ENCODE measurements at places on chromosomes 4 and X. TPM values are rescaled to one million over a fixed set of nuclear protein-coding genes. Genes with fewer than 3 reads are reported as not detected.

- no peak overlapping the region for H3K27ac ChIP-seq
- no peak overlapping the region for H3K4me3 ChIP-seq
- no peaks in the 10 kb centered on the region for H3K27me3 ChIP-seq
- DNase-seq = no peak
- peaks cover 5% of the 10 kb centered on the region for H3K36me3 ChIP-seq
These were observed 4.0 kb upstream of the AASDH start for GRCh38 chr4:56391270-56391669.

PAGE1 gene
- 0.69 TPM for total RNA-seq

KCTD8 gene
- not detected for total RNA-seq

DNA sequence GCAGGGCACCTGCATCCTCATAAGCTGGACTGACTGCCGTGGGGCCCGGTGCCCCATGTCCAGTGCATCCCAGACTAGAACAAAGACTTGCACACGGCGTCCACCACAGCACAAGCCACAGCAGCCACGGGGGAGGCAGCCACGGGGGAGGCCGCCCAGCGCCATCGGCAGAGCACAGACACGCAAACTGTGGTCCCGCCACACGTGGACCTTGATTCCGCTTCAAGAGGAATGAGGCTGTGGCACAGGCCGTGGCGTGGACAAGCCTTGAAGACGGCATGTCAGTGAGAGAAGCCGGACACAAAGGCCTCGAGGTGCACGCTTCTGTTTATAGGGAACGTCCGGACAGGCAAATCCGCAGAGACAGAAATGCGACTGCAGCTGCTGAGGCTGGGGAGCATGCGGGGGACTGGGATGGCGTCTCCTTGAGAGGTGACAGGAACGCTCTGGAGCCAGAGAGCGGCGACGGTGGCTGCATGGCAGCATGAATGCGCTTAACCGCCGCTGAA lies 10.1 kb upstream of the CPLX1 start:
- no peak overlapping the region for H3K4me3 ChIP-seq
- H3K27me3 ChIP-seq = peaks cover 21% of the 10 kb centered on the region
- DNase-seq = no peak
- H3K36me3 ChIP-seq = no peaks in the 10 kb centered on the region
- H3K4me1 ChIP-seq = peaks cover 15% of the 10 kb centered on the region

GRCh38 chrX:153818571-153819383 lies 11.6 kb downstream of the PDZD4 start:
- H3K4me3 ChIP-seq = peak overlapping the region; percentile 55
- H3K27me3 ChIP-seq = peaks cover 4% of the 10 kb centered on the region
- no peak overlapping the region for H3K27ac ChIP-seq
- no peaks in the 10 kb centered on the region for H3K36me3 ChIP-seq
- H3K4me1 ChIP-seq = 0 out of 2 replicates have a peak, but pooled peaks cover 6% of the 10 kb centered on the region

ETNPPL gene
- 6.0 TPM for total RNA-seq

DNA sequence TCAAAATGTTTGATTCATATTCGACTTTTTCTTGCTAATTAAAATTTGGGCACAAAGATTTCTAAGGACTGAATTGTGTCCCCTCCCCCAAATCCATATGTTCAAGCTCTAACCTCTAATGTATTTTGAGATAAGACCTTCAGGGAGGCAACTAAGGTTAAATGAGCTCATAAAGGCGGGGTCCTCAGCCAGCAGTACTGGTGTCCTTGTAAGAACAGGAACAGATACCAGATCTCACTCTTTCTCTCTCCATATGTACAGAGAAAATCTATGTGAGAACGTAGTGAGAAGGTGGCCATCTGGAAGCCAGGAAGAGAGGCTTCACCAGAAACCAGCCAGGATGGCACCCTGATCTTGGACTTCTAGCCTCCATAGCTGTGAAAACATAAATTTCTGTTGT lies 116.9 kb downstream of the VEGFC start:
- no peaks in the 10 kb centered on the region for H3K4me1 ChIP-seq
- no peak overlapping the region for H3K4me3 ChIP-seq
- DNase-seq = no peak

DNA sequence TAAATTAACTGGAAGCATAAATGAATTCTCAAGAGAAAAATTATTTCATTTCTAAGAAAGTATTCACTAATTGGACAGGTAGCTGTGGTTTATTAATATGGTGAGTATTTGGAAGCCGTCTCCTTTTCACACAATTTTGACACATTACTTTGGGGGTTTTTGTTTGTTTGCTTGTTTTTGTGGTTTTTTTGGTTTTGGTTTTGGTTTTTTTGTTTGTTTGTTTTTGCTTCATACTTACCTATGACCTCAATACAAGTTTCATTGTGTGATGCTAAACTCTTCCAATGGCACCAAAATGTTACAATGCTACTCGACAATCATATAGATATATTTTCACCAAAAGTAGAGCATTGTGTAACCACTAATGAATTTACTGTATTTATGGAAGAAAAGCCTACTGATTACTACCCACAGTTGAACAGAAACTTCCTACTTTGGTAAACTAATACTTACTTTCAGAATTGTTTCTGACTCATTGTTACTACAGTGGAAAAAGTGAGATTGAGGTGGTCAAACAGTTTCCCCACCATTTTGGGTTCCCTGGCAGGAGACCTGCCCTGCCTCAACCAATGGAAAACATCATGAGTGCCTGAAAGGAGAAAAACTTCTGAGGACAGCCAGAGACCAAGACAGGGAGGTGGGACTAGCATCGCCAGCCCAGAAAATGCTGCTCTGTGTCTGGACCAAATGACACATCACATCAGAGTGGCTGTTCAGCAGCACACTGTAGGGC lies 443.1 kb downstream of the HNRNPD start:
- no peaks in the 10 kb centered on the region for H3K27me3 ChIP-seq
- no peak for DNase-seq
- H3K27ac ChIP-seq = no peak overlapping the region
- no peaks in the 10 kb centered on the region for H3K36me3 ChIP-seq

DNA sequence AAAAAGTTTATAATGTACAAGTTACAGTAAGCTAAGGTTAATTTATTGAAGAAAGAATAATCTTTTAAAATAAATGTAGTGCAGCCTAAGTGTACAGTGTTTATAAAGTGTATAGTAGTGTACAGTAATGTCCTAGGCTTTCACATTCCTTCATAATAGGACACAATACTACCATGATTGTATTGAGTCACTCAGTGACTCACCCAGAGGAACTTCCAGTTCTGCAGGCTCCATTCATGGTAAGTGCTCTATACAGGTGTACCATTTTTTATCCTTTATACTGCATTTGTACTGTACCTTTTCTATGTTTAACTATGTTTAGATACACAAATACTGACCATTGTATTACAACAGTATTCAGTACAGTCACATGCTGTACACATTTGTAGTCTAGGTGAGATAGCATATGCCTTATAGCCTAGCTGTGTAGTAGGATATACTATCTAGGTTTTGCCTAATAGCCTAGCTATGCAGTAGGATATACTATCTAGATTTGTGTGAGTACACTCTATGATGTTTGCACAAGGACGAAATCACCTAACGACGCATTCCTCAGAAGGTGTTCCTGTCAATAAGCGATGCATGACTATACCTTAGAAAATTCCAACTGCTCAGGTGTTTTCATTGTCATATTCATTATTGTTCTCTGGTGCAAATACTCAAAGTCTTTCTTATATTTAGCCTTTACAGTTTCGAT lies 5.5 kb upstream of the TMEM255A start:
- no peak overlapping the region for H3K27ac ChIP-seq
- H3K4me1 ChIP-seq = no peaks in the 10 kb centered on the region
- no peaks in the 10 kb centered on the region for H3K27me3 ChIP-seq
- no peak overlapping the region for H3K4me3 ChIP-seq
- no peaks in the 10 kb centered on the region for H3K36me3 ChIP-seq

DNA sequence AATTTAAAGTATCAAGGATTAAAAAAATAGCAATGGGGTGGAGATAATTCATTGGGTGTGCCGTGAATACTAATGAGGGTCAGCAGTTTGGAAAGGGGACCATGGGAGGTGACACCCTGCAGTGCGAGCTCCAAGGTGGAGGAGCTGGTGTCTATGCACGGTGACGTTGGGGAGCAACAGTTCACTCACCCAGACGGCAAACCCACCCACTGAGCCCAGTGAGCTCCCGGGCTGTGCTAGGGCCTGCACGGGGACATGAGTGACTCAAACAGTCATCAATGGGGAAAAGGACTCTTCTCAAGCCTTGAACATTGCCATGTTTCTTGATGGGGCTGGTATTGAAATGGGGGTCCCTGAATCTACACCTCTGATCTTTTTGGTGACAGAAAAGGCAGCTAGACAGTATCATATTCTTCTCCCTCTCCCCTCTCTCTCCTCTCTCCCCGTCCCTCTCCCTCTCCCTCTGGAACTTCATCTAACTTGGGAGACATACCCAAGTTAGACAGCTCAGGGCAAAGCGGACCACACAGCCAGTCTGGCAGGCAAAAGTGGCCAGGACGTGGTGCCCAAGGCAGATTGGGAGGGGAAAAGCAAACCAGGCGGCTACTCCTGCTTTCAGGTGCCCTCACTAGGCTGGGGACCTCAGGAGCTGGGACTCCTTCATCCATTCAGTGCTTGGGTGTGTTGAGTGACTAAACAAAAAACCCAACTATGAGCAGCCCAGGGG lies 26.3 kb upstream of the PPP2R2C start:
- H3K27ac ChIP-seq = no peak overlapping the region
- peaks cover 35% of the 10 kb centered on the region for H3K27me3 ChIP-seq
- H3K36me3 ChIP-seq = no peaks in the 10 kb centered on the region
- no peaks in the 10 kb centered on the region for H3K4me1 ChIP-seq

FGF13 gene
- total RNA-seq = 0.84 TPM

DNA sequence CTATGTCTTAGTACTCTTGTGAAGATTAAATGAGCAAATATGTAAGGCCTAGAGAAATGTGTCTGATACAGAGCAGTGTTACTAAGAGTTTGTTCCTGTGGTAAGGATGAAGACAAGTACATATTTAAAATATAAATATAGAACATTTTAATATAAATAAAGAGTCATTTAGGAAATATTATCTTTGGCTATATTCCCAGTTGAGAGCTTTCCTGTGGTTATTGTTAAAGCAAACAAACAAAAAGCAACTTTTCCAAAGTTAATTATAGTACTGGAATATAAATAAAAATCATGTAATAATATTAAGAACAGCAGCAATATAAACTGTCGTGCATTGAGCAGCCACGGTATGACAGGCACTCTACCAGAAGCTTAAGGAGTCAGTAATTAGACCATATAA lies 472.5 kb downstream of the INPP4B start:
- H3K27ac ChIP-seq = no peak overlapping the region
- no peak overlapping the region for H3K4me3 ChIP-seq
- no peaks in the 10 kb centered on the region for H3K4me1 ChIP-seq
- no peaks in the 10 kb centered on the region for H3K36me3 ChIP-seq
- DNase-seq = no peak

LRPAP1 gene
- total RNA-seq = 81.5 TPM

GRCh38 chr4:165864271-165864670 lies 8.8 kb upstream of the TLL1 start:
- H3K4me3 ChIP-seq = no peak overlapping the region
- no peak overlapping the region for H3K27ac ChIP-seq
- no peaks in the 10 kb centered on the region for H3K4me1 ChIP-seq
- DNase-seq = peak; percentile 20

- H3K4me3 ChIP-seq = no peak overlapping the region
- peak overlapping the region; percentile 90 for H3K27ac ChIP-seq
- H3K27me3 ChIP-seq = no peaks in the 10 kb centered on the region
These were observed 16.8 kb upstream of the LAP3 start for GRCh38 chr4:17560065-17560673.

DNA sequence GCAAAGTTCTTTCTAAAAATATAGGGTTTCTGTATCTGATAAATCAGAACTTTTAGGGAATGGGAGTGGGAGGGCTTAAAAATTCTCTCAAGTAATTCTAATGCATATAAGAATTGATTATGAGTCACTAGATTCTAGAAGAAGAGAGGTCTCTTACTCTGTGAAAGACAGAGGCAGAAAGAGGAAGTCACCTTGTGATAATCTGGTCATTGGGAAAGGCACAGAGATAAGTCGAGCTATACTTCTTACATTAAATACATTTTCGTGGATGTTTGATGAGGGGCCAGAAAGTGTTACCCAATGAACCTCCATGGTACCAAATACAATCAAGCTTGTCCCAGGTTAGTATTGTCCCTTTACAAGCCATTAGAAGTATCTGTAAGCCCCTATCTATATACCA lies 134.4 kb downstream of the MAD2L1 start:
- no peak for DNase-seq
- H3K36me3 ChIP-seq = no peaks in the 10 kb centered on the region
- H3K4me1 ChIP-seq = no peaks in the 10 kb centered on the region
- no peaks in the 10 kb centered on the region for H3K27me3 ChIP-seq
- no peak overlapping the region for H3K4me3 ChIP-seq

ZDHHC15 gene
- total RNA-seq = not detected

DNA sequence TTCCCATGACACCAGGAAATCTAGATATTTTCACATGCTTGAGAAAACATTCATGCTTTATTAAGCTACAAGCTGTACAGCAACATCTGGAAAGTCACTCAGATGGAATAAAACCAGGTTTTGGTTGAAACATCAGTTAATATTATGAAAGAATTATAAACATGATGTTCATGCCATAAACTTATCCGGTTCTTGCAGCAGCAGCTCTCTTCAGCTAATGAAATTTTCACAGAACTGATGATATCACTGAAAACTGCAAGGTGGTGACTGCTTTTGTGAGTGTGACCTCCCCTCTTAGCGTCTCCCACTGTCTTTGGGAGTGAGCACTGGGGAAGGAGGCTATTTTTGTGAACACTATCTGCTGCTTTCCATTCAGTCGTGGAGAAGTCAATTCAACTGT lies 56.9 kb downstream of the ARHGAP10 start:
- DNase-seq = no peak
- no peaks in the 10 kb centered on the region for H3K27me3 ChIP-seq
- H3K4me1 ChIP-seq = peaks cover 6% of the 10 kb centered on the region
- H3K27ac ChIP-seq = no peak overlapping the region
- H3K4me3 ChIP-seq = no peak overlapping the region

- H3K4me1 ChIP-seq = no peaks in the 10 kb centered on the region
- DNase-seq = no peak
- no peak overlapping the region for H3K27ac ChIP-seq
- H3K36me3 ChIP-seq = no peaks in the 10 kb centered on the region
- no peak overlapping the region for H3K4me3 ChIP-seq
These were observed 125.3 kb downstream of the SCFD2 start for GRCh38 chr4:53240573-53240972.

All from HepG2 (cell line).